ENCODE measurements at places on chromosomes 2 and 18.

- peak; percentile 1 for DNase-seq
Measured at GRCh38 chr2:132038179-132038882, 123.4 kb downstream of the ANKRD30BL start.

DNA sequence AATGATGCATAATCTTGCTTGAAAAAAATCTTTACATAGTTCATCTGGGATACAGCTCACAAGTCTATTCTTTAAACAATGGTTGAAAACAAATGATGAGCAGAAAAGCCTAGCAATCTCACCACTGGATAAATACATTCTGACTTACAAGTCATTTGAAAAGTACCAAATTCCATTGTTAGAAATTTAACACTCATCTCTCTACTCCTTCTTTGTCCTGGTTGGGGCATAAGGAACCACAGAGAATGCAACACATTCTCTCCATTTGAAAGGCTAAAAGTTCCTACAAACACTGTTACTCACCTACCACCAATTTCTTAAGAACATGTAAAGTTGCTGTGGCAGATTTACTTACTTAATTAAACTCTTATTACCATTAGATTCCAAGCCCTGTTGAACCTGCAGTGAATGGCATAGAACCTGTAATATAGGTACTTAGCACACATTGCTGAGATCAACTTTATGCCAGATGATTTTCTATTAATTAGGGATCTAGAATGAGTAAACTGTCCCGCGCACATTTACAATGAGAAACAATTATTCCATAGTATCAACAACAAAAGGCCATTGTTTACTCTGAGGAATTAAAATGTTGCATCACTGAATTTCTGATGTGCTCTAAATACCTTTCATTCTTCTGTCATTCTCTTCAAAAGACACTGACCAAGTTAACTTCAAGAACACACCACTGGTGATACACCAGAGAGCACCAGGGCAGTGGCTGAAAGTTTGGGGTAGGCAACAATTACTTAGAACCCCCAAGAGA, 69.6 kb downstream of the CABYR start:
- DNase-seq = no peak

DNA sequence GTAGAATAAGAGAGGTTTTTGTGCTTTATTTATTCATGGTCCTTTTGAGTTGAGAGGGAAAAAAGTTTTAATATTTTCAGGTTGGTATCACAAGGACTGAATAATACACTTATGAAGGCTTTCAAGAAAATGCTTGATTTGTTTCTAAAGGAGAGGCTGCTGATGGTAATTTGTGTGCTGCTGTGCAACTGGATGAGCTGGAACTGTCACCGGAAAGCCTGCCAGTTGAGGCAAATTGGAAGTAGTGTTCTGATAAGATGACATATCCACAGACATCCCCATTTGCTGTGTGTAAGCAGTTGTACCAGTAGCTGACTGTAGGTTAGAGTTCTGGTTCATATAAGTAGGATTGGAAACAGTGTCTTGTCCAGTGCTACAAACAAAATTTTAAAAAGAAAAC, 21.6 kb upstream of the CACNB4 start:
- no peak for DNase-seq

DNA sequence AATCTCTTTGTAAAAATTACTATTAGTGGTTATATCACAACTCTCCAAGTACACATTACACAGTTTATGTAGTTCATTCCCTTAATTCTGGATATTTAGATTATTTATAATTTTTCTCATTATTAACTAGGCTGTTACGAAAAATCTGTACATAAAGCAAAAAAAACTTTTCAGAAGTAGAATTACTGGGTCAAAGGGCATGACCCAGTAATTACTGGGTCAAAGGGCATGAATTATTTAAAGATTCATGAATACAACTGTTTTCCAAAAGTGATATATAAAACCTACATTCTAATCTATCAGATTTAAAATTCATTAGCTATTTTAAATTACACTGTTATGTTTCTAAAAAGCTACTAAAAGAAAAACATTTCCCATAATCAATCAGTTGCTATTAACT, 55.3 kb downstream of the MSH6 start:
- no peak for DNase-seq

GRCh38 chr2:209791151-209791550, 19.5 kb downstream of the UNC80 start:
- no peak for DNase-seq

- no peak for DNase-seq
Measured at GRCh38 chr2:121355488-121355887, 70.5 kb upstream of the TFCP2L1 start.

DNA sequence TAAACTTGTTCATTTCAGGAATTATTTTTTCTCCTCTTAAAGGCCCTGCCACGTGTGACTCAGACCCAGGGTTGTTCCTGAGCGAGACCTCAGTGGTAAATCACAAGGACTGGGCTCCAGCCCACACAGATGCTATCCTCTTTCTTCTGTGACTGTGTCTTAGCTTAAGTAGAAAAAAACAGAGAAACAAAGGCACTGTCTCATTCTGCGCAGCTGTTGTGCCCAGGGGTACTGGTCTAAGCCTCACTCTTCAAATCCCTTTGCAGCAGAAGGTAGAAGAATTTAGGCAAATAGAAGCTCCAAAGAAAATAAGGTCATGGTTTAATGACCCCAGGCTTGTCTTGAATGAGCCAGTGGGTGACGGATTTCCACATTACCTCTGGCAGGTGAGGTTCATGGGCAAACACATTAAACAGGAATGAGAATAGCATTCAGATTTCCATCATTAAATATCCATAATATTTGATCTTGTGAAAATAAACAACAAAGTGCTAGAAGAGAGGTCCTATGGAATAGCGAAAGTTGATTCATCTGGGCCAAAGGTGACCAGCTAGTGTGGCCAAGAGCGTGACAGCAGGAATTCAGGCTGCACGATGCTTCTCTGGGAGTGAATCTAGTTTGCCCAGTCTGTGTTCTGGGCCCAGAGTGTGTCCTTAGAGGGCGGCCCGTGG, 63.3 kb downstream of the LIPG start:
- DNase-seq = no peak

DNA sequence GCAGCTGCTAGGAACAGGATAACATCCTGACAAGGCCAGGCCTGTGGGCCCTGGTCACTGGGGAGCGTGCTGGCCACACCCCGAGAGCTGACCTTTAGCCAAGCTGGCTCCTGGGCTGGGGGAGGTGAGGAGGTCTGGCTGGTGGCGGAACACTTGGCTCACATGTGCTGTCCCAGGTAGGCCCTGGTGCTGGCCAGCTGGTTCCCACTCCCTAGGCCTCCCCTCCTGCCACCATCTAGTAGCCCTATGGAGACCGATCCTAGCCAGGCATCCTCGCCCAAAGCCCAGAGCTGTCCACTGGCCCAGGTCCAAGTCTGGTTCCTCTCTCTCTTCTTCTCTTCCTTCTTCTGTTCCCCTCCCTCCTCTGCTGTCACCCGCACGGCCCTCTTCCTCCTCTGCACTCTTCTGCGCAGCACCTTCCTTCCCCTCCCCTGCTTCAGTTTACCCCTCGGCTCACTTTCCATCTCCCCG, 52.4 kb downstream of the TNS1 start:
- DNase-seq = no peak

- DNase-seq = no peak
Measured at GRCh38 chr2:85744055-85744454, 9.7 kb upstream of the ATOH8 start.

- DNase-seq = no peak
Measured at GRCh38 chr2:208595386-208596275, 189.0 kb downstream of the PTH2R start.

- DNase-seq = no peak
Measured at GRCh38 chr2:234425639-234426603, 71.0 kb downstream of the ARL4C start.

DNA sequence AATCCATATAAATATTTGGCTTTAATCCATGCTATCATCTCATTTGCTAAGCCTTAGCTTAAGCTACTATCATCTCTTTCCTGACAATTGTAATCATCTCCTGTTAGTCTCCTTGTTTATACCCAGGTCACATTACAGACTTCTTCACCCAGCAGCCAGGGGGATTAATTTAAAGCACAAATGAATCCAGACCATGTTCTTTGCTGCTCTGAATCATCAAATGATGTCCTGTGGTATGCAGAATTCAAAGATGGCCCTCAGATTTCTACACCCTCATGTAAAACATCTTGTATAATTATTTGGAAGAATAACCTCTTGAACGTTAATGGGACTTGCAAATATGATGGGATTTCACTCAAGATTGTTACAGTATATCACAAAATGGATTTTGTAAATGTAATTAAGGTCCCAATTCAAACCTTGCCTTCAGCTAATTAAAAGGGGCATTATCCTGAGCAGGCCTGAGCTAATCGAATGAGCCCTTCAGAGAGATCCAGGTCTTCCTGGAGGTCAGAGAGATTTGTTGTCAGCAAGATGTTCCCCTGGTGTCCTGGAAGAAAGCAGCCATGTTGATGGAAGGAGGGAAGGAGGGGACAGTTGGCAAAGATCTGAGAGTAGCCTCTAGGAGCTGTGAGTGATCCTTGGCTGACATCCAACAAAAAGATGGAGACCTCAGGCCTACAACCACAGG, 241.1 kb upstream of the MMADHC start:
- DNase-seq = no peak

- no peak for DNase-seq
Measured at GRCh38 chr2:125398738-125399524, 1257.0 kb upstream of the GYPC start.

- no peak for DNase-seq
Measured at GRCh38 chr2:214139630-214140284, 271.1 kb upstream of the VWC2L start.

- DNase-seq = peak; percentile 39
Measured at GRCh38 chr2:65749545-65749944, 317.1 kb upstream of the SPRED2 start.

DNA sequence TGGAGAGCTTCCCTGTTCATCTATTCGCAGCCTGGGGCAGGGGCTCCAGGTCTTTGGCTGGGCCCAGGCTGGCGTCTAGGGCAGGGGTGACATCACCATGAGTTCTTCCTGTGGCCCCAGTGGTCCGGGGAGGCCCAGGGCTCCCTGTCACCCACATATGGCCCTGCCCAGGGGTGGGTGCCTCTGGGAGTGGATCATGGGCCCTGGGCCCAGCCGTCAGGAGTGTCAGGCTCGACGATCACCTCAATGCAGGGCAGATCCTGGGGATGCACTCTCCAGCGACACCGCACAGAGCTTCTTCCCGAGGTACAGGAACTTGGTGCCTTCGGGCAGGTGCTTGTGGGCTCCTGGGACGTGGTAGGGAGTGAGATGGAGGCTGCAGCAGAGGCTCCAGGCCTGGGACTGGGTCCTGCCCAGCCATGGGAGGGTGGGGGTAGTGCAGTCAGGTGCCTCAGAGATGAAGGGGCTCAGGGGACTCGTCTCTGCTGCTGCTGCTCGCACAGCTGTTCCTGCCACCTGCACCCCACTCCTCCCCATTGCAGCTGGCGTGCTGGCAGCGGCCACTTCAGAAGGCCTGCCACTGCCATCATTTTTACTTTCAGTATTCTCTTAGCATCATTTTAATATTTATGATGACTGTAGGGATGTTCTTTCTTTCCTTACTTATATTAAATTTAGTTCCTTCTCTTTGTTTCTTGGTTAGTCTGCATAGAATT, 196.0 kb upstream of the VRK2 start:
- DNase-seq = no peak

DNA sequence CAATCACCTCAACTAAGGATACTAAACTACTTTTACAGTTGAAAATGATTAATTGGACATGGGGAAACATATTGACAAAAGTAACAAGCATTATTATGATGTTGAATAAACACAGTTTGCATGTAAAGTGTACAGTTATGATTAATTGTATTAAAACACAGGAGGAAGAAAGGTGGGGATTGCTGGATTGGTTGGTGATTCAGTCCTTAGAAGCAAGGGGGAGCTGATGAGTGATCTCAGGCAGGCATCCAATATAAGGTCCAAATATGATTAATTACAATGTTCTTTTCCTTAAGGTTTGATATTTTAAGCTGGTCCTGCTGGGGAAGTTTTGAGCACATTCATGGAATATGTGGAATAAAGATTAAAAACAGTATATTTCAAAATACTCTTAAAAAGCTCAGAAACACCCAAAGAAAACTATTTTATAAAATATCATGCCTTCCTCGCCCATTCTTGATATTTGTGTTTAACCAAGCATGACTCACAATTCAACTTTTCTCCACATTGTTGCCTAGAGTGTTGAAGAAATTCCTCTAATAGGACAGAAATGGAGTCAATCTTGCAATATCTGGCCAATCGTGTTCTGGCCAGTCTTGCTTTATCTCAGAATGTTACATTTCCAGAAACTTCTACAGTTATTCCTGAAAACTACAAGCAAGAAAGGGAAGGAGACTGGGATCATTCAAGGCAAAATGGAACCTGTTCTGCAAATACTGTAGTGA, 268.2 kb downstream of the RPIA start:
- DNase-seq = no peak

DNA sequence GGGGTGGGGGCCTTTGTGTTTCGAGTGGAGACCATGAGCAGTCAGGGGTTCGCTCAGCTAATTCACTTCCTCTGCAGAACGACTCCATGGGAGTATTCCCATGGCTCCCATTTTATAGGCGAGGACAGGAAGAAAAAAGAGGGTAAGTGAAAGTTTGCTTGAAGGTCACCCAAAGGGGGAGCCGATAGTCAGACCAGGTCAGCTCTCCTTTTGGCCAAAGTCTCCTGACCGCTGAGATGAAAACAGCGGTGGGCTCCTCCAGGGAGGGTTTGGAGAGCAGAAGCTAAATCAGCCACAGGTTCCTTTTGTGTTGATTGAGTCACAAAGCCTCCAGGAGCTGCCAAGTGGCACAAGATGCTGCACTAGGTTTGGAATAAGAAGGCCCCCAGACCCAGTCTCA, 34.1 kb upstream of the CTAGE1 start:
- no peak for DNase-seq

DNA sequence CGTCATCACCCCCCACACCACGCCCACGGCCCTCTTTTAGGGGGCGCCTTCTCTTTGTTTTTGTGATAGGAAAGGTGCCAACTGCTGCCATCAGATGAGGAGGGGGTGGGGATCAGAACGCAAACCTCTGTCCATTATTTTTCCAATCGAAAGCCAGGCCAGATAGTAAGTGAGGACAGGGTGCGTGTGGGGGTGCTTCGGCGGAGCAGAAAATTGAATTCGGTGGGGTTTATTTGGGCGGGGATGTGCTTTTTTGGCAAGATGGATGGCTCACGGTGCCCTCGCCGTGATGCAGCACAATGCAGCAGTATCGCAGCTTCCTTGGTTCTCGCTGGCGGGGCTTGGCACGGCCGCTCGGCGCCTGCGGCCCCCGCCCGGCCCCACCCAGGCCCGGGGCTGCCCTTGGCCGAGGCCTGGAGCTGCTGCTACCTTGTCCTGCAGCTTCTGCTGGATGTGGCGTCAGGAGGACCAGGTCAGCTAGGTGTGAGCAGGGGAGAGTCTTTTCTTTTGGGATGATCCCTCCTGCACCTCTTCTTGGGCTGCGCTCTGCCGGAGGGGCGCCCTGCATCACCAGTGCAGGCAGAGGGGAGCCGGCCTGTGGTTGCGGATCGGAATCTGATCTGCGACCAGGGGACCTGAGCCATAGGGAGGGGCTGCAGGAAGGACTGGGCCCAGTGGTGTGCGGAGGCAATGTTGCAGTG, 1.3 kb downstream of the SPTBN1 start:
- DNase-seq = peak; percentile 48

- DNase-seq = no peak
Measured at GRCh38 chr2:39981883-39982311, 202.8 kb upstream of the THUMPD2 start.
